Mesothelial cell of epicardium (in vitro differentiated cells): ENCODE measurements at places on chromosomes 11 and 22. TPM values are rescaled to one million over a fixed set of nuclear protein-coding genes. Genes with fewer than 3 reads are reported as not detected.

DNA sequence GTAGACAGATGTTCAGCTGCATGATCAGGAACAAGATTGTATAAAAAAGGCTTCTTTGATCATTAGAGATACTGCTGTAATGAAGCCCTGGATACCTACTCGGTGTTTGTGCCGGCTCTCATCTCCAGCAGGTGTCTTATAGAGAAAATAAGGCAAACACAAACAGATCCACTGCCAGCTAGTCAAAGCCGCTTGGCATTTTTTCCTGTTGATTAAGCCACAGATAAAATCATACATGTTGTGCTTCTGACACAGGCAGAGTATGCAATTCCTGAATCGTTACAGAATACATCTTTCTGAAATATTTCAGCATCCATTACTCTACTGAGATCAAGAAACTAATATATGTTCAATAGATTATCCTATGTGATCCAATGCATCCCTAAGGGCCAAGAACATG is 206.9 kb downstream of the CADM1 start:
- H3K4me3 ChIP-seq, result no peak overlapping the region
- H3K4me1 ChIP-seq, result peaks cover 10% of the 10 kb centered on the region
- H3K27me3 ChIP-seq, result no peaks in the 10 kb centered on the region
- H3K27ac ChIP-seq, result no peak overlapping the region
- no peaks in the 10 kb centered on the region for H3K36me3 ChIP-seq

DNA sequence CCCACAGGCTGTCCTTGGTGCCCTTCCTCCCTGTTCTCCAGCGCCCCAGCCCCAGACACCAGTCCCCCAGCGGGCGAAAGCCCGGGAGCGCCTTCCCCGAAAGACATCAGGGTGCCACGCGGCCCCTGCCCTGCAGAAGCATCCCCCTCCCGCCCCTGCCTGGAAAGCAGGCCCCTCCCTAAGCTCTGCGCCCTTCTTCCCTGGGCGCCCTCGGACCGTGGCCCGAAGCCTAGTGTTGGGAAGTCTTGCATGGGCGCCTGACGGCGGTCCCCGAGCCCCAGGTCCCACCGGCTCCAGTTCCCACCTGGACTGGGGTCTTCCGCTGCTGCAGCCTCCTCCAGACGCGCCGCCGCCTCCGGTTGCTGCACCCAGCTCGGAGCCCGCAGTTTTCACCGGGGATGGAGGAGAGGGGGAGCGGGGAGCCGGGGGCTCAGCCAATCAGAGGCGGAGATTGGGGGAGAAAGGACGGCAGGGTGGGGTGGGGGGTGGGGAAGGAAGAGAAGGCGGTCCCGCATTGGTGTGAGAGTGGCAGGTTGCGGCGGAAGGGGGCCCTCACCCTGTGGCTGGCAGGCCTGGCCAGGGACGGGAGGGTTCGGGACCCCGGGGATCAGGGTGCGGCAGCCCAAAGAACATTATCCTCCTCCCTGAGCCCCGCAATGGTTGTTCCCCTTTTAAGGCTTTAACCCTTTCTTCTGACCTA is at the start of gene THY1:
THY1 (minus strand) TSS at position 364 of the 700 bp plus-strand sequence. CDS start 2,267 bp downstream, outside the sequence.
- H3K36me3 ChIP-seq, result peaks cover 13% of the 10 kb centered on the region
- DNase-seq, result peak; percentile 63
- H3K4me1 ChIP-seq, result peaks cover 55% of the 10 kb centered on the region
- peak within 1 kb of the TSS; percentile 91 for H3K4me3 ChIP-seq

GRCh38 chr11:127496165-127496564 is 495.6 kb upstream of the KIRREL3 start:
- H3K27ac ChIP-seq, result no peak overlapping the region
- no peaks in the 10 kb centered on the region for H3K36me3 ChIP-seq
- DNase-seq, result no peak
- no peak overlapping the region for H3K4me3 ChIP-seq
- H3K27me3 ChIP-seq, result peaks cover 11% of the 10 kb centered on the region

- H3K4me1 ChIP-seq, result peaks cover 13% of the 10 kb centered on the region
- peaks cover 6% of the 10 kb centered on the region for H3K36me3 ChIP-seq
- no peak overlapping the region for H3K4me3 ChIP-seq
- H3K27ac ChIP-seq, result no peak overlapping the region
- DNase-seq, result no peak
Observed at GRCh38 chr11:122046846-122047245, 69.2 kb downstream of the BLID start.

GRCh38 chr11:37504921-37505320 is 906.9 kb upstream of the RAG2 start:
- H3K4me3 ChIP-seq, result no peak overlapping the region
- H3K27ac ChIP-seq, result peak overlapping the region; percentile 72
- peaks cover 52% of the 10 kb centered on the region for H3K4me1 ChIP-seq
- no peak for DNase-seq
- H3K27me3 ChIP-seq, result no peaks in the 10 kb centered on the region
- H3K36me3 ChIP-seq, result no peaks in the 10 kb centered on the region

DNA sequence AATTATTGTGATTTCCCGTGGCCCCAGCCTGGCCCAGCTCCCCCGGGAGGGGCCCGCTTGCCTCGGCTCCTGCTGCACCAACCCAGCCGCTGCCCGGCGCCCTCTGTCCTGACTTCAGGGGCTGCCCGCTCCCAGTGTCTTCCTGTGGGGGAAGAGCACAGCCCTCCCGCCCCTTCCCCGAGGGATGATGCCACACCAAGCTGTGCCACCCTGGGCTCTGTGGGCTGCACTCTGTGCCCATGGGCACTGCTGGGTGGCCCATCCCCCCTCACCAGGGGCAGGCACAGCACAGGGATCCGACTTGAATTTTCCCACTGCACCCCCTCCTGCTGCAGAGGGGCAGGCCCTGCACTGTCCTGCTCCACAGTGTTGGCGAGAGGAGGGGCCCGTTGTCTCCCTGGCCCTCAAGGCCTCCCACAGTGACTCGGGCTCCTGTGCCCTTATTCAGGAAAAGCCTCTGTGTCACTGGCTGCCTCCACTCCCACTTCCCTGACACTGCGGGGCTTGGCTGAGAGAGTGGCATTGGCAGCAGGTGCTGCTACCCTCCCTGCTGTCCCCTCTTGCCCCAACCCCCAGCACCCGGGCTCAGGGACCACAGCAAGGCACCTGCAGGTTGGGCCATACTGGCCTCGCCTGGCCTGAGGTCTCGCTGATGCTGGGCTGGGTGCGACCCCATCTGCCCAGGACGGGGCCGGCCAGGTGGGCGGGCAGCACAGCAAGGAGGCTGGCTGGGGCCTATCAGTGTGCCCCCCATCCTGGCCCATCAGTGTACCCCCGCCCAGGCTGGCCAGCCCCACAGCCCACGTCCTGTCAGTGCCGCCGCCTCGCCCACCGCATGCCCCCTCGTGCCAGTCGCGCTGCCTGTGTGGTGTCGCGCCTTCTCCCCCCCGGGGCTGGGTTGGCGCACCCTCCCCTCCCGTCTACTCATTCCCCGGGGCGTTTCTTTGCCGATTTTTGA is 3.3 kb upstream of the ANKRD13D start:
- peaks cover 3% of the 10 kb centered on the region for H3K36me3 ChIP-seq
- H3K4me1 ChIP-seq, result peaks cover 17% of the 10 kb centered on the region
- no peak for DNase-seq

GRCh38 chr22:44127356-44127755 is 53.4 kb upstream of the PARVG start:
- no peaks in the 10 kb centered on the region for H3K27me3 ChIP-seq
- peaks cover 16% of the 10 kb centered on the region for H3K36me3 ChIP-seq
- DNase-seq, result no peak
- no peaks in the 10 kb centered on the region for H3K4me1 ChIP-seq
- H3K27ac ChIP-seq, result no peak overlapping the region
- H3K4me3 ChIP-seq, result no peak overlapping the region

- H3K27ac ChIP-seq, result no peak overlapping the region
- H3K36me3 ChIP-seq, result no peaks in the 10 kb centered on the region
- peaks cover 12% of the 10 kb centered on the region for H3K27me3 ChIP-seq
- H3K4me3 ChIP-seq, result no peak overlapping the region
Observed at GRCh38 chr11:84558085-84558905, 1068.8 kb downstream of the DLG2 start.

- peaks cover 14% of the 10 kb centered on the region for H3K4me1 ChIP-seq
- no peak overlapping the region for H3K27ac ChIP-seq
- H3K27me3 ChIP-seq, result no peaks in the 10 kb centered on the region
- DNase-seq, result no peak
Observed at GRCh38 chr22:29330753-29331152, 15.3 kb upstream of the RASL10A start.

- H3K36me3 ChIP-seq, result no peaks in the 10 kb centered on the region
- no peak overlapping the region for H3K27ac ChIP-seq
- H3K4me1 ChIP-seq, result no peaks in the 10 kb centered on the region
- no peak for DNase-seq
- no peak overlapping the region for H3K4me3 ChIP-seq
- no peaks in the 10 kb centered on the region for H3K27me3 ChIP-seq
Observed at GRCh38 chr11:63343130-63343529, 26.5 kb upstream of the SLC22A9 start.

The NCF4 gene
- not detected in 3 replicates for total RNA-seq

The RAB6A gene
- 66.3 to 74.8 TPM (median 68.4 TPM) in 3 replicates for total RNA-seq

The HEPN1 gene
- total RNA-seq, result not detected in 3 replicates

The GRIA4 gene
- 144 to 156 TPM (median 156 TPM) in 3 replicates for total RNA-seq
